ENCODE measurements at places on chromosomes 16 and 17.

DNA sequence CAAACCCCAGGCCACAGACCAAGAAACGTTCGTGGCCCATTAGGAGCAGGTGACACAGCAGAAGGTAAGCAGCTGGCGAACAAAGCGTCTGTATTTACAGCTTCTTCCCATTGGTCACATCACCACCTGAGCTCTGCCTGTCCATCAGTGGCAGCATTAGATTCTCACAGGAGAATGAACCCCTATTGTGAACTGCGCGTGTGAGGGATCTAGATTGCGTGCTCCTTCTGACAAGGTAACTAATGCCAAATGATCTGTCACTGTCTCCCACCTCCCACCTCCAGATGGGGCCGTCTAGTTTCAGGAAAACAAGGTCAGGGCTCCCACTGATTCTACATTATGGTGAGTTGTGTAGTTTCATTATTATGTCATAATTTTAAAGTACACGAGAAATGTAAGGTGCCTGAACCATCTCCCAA lies 186.3 kb downstream of the CPPED1 start:
- DNase-seq, result no peak

DNA sequence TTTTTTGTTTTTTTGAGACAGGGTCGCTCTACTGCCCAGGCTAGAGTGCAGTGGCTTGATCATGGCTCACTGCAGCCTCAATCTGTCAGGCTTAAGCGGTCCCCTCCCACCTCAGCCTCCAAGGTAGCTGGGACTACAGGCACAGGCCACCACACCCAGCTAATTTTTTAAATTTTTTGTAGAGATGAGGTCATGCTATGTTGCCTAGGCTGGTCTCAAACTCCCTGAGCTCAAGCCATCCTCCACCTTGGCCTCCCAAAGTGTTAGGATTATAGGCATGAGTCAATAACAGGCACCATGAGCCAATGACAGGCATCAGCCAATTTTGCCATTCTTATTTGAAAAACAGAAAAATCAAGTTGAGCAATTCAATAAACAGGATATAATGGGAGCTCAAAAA lies 125.0 kb downstream of the SPAG9 start:
- DNase-seq, result no peak

- DNase-seq, result no peak
Observed at GRCh38 chr16:54405478-54405877, 118.9 kb upstream of the IRX3 start.

DNA sequence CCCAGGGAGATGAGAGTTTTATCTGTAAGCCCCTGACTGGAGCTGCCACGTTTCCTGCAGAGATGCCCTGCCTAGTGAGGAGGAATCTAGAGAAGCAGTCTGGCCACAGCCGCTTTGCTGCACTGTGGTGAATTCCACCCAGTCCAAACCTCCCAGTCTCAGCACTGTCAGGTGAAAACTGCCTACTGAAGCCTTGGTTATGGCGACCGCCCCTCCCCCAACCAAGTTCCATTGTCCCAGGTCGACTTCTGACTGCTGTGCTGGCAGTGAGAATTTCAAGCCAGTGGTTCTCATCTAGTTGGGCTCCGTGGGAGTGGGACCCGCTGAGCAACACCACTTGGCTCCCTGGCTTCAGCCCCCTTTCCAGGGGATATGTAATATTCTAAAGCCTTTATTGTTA lies 10.2 kb upstream of the LYZL6 start:
- DNase-seq, result no peak

- no peak for DNase-seq
Observed at GRCh38 chr17:45009676-45010467, 41.6 kb downstream of the DCAKD start.

DNA sequence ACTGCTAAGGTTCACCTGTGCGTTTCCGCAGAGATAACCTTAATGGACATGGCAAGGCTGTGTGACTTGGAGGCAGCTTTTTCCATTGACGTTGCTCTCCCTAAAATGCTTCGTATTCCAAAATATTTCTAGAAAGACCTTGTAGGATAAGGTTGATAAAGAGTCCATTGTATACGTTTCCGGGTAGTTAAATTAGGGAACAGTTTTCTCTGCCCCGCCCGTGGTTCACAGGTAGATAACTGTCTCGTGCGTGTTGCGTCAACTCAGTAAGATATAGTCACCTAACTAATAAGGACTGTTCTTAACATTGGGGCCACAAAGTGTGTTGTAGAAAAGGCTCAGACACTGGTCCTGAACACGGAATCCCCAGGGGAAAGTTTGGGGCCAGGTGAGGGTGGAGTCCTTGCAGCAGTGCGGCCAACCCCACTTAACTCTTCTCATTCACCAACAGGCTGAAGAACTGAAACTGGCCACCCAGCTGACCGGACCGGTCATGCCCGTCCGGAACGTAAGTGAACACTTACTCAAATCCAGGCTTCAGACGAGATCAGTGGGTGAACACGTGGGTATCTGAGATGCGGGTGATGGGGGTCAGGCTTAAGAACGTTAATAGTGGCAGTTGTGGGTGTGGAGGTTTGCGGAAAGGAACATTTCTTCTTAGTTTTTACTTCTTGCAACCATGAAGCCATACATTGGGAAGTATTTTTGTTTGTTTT lies 1.6 kb downstream of the RPL13 start:
- DNase-seq, result no peak

GRCh38 chr16:84732674-84733352 lies 33.0 kb downstream of the USP10 start:
- DNase-seq, result no peak

- no peak for DNase-seq
Observed at GRCh38 chr17:41731836-41732235, 2.6 kb downstream of the HAP1 start.

GRCh38 chr16:86063760-86064405 lies 164.9 kb downstream of the IRF8 start:
- no peak for DNase-seq

GRCh38 chr16:82169861-82170845 lies at the start of gene MPHOSPH6:
Gene MPHOSPH6 (minus strand): TSS chr16:82170224. CDS start chr16:82170175, 49 bp downstream.
- DNase-seq, result peak; percentile 87

Measured in activated T-cell treated with anti-CD3 and anti-CD28 coated beads for 1 hour (primary cell).